Cardiac atrium fibroblast (primary cell): ENCODE measurements at places on chromosomes 7 and 10. TPM values are rescaled to one million over a fixed set of nuclear protein-coding genes. Genes with fewer than 3 reads are reported as not detected.

The LIPN gene
- not detected in 2 replicates for total RNA-seq

The GIMAP8 gene
- under 0.01 and 0.81 TPM in 2 replicates for total RNA-seq

The SH2D4B gene
- total RNA-seq = not detected in 2 replicates

The CPA4 gene
- 56.7 and 90.1 TPM in 2 replicates for total RNA-seq
